Activated naive CD4-positive, alpha-beta T cell treated with anti-CD3 and anti-CD28 coated beads, Interleukin-2, amount 50 U/mL, for 16 hours (primary cell): ENCODE measurements at places on chromosomes 12 and 14.

DNA sequence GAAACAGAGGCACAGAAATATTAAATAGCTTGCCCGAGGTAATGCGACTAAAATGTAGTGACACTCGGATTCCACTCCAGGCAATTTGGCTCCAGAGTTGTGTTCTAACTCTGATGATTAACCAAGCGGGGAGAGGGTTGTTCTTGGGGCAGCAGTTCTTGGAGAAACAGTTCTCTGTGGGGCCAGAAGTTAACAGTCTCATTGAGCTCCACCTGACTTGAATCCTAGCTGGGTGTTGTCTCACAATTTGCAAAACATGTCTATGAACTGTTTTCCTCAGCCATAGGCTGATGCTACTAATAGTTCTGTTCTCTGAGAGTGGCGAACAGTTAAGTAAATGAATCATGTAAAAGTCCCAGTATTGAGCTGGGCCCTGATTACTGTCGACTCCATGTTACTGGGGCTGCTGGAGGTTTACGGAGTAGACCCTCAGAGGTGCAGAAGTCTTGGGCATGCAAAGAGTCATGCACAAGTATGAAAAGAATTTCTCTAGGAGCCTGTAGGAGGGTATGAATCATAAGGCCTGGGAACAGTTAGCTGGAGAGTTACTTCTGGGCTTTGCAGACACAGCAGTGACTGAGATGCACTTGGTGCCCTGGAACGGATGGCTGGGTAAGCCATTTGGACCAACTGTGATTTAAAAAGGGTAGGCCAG, 15.4 kb upstream of the NIN start:
- DNase-seq: no peak

GRCh38 chr12:108649126-108649525, 15.4 kb upstream of the SELPLG start:
- no peak for DNase-seq

GRCh38 chr12:46153268-46153872, 115.5 kb downstream of the SLC38A1 start:
- DNase-seq: no peak

DNA sequence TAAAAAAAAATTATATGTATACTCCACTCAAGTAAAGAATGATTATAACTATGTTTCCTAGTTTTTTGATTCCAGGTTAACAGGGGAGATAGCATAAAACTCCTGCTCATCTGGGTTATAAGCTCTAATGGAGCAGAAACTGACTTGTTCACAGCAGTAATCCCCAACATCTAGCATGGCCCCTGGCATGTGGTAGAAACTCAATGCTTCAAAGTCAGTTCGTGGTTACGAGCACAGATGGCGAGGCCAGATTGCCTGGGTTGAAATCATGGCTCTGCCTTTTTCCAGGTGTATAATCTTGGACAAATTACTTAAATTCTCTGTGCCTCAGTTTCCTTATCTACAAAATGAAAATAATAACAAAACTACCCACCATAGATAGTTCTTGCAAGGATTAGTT, 183.8 kb downstream of the TTC7B start:
- DNase-seq: no peak

- DNase-seq: no peak
Measured at GRCh38 chr14:55249423-55249822, 21.8 kb upstream of the FBXO34 start.

DNA sequence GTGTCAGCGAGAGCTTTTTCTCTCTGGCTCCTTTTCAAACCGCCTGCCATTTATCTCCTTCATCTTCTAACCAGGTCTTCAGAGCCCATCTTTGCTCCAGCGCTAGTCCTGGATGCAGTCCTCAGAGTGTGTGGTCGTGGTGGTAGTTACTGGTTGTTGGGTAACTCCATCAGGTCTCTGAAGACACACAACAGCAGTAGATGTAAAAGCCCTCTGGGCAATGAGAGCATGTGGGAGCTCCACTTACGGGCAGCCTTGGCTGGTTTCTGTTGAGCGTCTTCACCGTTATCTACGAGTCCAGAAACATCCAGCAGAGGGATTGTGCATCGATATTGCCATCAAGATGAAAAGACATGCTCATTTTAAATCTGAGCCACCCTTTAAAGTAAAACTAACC, 61.2 kb downstream of the FBXL14 start:
- no peak for DNase-seq

DNA sequence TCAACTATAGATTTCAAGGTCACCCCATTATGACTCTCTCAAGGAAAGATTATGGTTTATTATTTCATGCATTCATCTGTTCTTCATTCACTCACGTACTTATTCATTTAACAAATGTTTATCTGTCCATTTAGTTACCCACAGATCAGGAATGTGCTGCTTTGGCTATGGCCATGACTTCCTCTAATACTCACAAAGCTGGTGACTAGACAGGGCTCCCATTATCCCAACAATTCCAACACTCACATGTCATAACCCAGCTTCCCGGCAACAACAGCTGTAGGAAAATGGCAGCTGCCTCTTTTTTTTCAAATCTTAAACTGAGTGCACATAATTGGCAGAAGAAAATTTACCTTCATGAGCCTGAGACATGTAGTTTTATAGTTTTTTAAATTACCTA, 190.8 kb upstream of the CCDC196 start:
- DNase-seq: no peak

- DNase-seq: no peak
Measured at GRCh38 chr14:70828188-70828587, 18.9 kb upstream of the MAP3K9 start.

GRCh38 chr12:119071638-119072231, 90.4 kb downstream of the SRRM4 start:
- DNase-seq: no peak

GRCh38 chr12:68438601-68439000, 106.4 kb upstream of the MDM1 start:
- no peak for DNase-seq

GRCh38 chr12:71130521-71131069, 27.2 kb downstream of the TSPAN8 start:
- DNase-seq: no peak

DNA sequence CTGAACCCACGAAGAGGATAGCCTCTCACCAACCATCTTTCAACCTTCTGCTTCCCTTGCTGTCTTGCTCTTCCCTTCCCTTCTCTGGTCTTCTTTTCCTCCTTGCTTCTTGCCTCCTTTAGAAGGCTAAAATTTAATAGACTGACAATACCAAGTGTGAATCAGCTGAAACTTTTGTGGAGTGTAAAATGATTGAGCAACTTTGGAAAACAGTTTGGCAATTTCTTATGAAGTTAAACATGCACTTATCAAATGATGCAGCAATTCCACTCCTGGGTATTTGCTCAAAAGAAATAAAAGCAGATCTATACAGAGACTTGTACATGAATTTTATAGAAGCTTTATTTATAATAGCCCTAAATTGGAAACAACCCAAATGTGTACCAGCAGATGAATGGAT, 3.3 kb upstream of the KRT86 start:
- DNase-seq: no peak
